IPS-NIHi11 (cell line): ENCODE measurements at places on chromosomes 16 and 17.

- DNase-seq, result no peak
These were observed 284.8 kb upstream of the CCL2 start for GRCh38 chr17:33970279-33970678.

- no peak for DNase-seq
These were observed 11.5 kb upstream of the SLFN12L start for GRCh38 chr17:35548978-35549377.

DNA sequence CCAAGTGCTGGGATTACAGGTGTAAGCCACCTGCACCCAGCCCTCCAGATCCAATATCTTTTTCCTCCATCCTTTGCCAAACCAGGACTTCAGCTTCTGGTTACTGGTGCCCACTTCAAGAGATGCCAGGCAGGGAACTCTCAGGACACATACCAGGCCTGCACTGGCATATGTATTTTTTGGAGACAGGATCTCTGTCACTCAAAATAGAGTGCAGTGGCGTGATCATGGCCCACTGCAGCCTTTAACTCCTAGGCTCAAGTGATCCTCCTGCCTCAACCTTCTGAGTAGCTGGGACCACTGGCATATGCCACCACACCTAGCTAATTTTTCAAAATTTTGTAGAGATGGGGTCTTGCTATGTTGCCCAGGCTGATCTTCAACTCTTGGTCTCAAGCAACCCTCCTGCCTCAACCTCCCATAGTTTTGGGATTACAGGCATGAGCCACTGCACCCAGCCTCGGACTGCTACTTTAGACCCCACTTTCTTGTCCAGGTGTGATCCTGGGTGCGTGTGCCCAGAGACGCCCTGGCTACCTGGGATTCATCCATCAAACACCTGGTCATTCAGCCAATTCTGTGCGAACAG, 55.8 kb downstream of the BMERB1 start:
- DNase-seq, result no peak

- DNase-seq, result peak; percentile 87
These were observed 9.3 kb downstream of the CORO6 start for GRCh38 chr17:29613352-29613837.

- no peak for DNase-seq
These were observed 132.4 kb downstream of the MAF start for GRCh38 chr16:79468121-79468552.

DNA sequence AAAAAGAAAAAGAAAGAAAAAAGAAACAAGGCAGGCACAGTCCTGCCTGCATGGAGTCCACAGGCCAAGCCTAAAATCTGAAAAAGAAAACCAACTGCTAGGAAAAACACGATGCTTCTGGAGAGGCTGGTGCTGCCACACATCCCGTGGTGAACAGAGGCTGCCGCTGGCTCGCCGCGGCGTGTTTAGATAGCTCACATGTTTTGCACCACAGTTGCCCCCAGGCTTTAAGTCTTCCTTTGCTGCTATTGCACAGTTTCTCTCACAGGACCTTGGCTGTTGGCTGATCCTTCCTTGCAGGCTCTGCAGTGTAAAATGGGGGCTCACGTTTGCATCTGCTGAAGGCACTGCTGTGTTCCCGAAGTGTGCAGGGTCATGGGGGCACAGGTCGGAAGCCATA, 8.6 kb downstream of the SLC6A4 start:
- DNase-seq, result no peak

DNA sequence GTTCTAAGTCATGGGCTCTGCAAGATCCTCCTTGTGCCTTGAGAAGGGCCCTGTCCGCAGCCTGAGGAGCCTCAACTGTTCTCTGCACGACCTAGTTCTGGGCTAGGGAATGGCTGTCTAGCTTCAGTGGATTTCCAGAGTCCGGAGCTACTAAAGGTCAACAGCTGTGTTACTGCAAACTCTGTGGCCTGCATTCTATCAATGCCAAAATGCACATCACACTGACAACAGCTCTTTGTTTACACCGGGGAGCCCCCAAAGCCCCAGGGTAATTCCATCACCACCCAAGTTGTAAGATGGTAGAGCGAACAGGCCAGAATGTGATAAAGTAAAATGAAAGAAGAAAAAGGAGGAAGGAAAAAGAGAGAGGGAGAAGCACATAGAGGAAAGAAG, 610.2 kb downstream of the MAF start:
- no peak for DNase-seq

GRCh38 chr16:86566601-86566965, at the start of gene FOXC2:
Gene FOXC2, plus strand, starts transcription at chr16:86566829. Its CDS starts 507 bp downstream, at chr16:86567336.
- DNase-seq, result peak; percentile 82

DNA sequence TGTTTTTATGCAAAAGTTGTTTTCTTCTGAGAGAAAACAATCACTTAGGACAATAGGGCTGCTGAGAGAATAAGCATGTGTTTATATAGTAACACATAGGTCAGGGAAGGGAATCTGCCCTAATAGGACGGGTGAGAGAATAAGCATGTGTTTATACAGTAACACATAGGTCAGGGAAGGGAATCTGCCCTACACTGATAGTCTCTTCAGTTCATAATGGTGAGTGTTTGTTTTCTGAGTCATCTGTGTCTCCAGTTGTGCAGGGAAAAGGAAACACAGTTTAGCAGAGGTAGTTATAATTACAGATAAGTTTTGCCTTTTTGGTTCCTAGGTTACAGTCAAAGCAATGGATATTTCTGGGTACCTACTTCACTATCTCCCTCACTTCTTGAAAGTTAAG, 252.3 kb upstream of the CA10 start:
- DNase-seq, result no peak
